NCI-H1436 treated with DMSO at 0.1 percent for 48 hours (cell line): ENCODE measurements at places on chromosomes 16 and 17.

DNA sequence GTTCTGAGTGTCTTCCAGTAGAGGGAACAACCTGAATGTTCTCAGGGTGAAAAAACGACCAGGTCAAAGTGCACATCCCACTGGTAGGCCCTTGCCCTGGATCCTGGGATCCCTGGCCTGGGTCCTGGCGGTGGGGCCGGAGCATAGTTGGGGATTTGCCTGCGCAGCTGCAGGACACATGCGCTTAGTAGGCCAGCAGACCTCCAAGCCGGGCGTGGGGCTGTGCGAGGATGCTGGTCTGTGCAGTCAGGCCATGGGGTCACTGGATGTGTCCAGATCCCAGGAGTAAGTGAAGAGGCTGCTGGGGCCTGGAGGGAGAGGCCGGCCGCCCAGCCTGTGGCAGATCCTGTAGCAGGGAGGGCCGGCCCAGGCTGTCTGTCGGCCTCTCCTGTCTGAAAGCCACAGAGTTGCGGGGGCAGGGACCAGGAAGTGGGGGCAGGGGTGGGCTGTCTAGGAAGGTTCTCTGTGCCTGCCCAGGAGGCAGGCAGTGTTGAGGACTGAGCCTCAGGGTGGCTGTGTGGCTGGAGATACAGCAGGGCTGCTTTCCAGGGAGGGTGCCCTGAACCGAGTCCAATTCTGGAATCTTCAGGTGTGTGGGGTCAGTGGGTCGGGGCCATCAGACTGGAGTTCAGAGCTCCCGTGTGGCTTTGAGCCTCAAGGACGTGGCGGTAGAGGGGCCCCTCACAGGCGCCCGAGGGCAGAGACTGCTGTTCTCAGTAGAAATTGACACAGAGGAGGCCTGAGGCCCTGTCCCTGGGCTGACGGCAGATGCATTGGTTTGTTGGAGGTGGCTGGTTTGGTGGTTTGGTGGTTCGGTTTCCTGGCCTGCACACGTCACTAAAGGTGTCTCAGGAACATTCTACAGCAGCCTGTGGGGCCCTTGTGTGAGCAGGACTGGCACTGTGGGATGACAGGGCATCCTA lies 17.2 kb upstream of the NUDT16L1 start:
- no peak for DNase-seq

DNA sequence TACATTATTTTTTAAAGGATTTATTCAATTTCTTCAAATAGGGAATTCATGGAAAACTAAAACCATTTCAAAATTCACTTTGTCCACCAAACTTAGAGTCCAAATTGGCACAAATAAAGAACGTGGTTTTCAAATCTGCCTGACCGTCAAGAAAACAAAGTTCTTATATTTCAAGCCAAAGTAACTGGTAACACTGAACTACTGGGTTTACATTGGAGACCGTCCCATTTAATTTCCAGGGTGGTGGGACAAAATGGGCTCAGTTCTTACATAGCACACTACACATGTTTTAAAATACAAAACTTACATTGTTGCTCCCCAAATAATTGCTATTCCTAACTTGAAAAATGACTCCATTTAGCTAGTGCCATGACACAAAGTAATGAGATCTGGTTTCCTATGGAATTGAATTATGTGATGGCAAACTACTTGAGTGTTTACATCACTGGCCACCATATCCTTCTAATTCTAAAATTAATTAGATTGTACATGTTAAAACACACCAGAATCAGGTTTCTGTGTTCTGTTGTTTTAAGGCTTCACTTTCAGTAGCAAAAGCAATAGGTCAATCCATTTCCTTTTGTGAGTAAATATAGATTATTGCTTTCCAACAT lies 6.5 kb downstream of the PSME3IP1 start:
- no peak for DNase-seq

GRCh38 chr17:38861399-38861843 lies 7.9 kb upstream of the RPL23 start:
- DNase-seq, result no peak

- DNase-seq, result no peak
These were observed 25.0 kb downstream of the GABARAPL2 start for GRCh38 chr16:75590920-75591843.

DNA sequence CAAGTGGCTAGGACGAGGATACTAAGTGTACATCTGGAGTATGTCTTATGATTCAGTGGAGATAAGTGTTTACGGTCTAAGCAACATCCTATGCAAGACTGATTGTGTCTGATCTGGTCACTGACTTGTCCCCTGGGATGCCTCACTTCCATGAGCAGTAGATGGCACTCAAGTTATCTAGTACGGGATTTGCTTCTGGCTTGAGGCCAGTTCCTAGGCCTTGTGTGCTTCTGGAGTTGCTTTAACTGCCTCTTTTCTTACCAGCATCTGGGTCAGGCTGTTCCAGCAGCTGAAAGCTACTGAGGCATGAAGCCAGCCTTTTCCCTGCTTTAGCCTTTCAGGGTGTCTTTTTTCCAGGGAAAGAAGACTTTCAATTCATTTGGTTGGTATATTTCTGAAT lies 23.0 kb downstream of the SUPT6H start:
- DNase-seq, result no peak

DNA sequence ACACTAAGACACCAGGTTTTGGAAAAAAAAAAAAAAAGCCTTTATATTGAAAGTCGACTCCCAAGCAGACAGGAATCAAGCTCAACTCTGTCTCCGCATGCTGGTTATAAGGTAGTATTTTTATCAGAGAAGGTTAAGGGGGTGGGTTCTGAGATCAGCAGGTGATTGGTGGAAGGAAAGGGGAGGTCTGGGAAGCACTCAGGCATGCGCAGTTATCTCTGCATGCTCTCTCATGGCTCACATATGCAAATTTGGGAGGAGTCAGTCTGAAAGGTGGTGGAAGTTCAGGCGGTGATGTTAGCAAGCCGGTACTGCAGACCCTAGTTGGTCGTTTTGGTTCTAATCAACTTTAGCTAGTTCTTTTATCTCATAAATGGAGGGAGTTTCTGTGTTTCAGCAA lies 357.6 kb upstream of the C16orf82 start:
- no peak for DNase-seq
